ENCODE measurements at places on chromosomes 16 and 17. TPM values are rescaled to one million over a fixed set of nuclear protein-coding genes. Genes with fewer than 3 reads are reported as not detected.
A peak's percentile ranks its signal among the peaks of the same experiment; 100 is the strongest.

GRCh38 chr16:29674188-29674587 is 4.8 kb upstream of the QPRT start:
- no peak for DNase-seq
- H3K4me1 ChIP-seq = peaks cover 8% of the 10 kb centered on the region
- no peaks in the 10 kb centered on the region for H3K27me3 ChIP-seq
- peaks cover 2% of the 10 kb centered on the region for H3K36me3 ChIP-seq

DNA sequence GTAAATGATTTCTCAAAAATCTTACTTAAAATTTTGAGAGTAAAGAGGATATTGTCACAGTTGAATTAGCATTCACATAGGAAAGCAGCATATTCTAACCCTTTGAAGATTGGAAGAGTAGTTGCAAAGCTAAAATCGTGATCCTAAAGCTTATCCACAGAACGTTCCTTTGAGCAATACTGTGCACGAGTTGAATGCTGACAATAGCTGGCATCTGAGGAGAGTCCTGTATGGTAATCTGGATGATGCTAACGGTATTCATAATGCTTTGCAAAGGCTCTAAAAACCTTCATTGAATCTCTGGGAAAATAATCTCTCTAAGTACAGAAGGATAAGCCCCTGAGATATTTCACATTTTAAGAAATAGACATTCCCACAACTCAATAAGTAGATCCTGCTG is 354.6 kb downstream of the CDH8 start:
- no peak overlapping the region for H3K4me3 ChIP-seq
- no peaks in the 10 kb centered on the region for H3K36me3 ChIP-seq
- no peaks in the 10 kb centered on the region for H3K4me1 ChIP-seq
- no peaks in the 10 kb centered on the region for H3K27me3 ChIP-seq

- H3K27me3 ChIP-seq = no peaks in the 10 kb centered on the region
- H3K4me3 ChIP-seq = no peak overlapping the region
- H3K36me3 ChIP-seq = no peaks in the 10 kb centered on the region
- DNase-seq = no peak
- H3K4me1 ChIP-seq = no peaks in the 10 kb centered on the region
Measured at GRCh38 chr16:5186381-5186903, 88.8 kb upstream of the EEF2KMT start.

DNA sequence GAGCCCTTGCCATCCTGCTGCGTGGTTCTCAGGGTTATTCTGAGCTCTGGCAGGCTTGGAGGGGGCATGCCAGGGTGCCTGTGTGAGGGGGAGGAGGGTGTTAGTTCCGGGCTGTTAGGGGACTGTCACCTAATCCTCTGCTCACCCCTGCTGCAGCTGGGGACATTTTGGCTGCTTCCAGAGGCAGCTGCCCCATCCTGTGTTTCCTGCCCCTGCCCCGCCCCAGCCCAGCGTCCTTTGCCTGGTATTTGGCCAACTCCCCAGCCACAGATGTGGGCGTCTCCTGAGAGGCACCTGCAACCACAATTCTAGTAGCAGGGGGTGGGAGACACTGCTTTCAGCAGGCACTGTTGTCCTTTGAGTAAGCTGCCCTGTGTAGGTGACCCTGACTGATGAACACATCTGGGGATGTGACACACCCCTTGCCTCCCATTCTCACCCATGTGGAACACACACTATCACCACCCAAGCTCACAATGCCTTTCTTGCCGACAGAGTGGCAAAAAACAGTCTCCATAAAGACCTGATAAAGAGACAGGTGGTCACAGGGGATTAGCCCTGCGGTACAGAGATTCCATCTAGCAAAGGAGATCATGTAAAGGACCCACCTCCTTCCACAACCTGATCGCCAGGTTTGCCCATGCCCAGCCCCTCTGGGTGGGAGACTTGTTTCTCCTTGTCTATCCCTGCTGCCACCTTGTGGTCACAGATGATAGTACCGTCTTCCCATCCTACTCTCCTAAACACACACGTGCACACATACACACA is at the start of gene CHRNE:
TSS of gene CHRNE (minus strand) at position 48 of the 768 bp plus-strand sequence. CDS start at position 13, 35 bp downstream.
- peak within 1 kb of the TSS; percentile 48 for H3K27ac ChIP-seq
- H3K4me3 ChIP-seq = peak within 1 kb of the TSS; percentile 1
- no peaks in the 10 kb centered on the region for H3K27me3 ChIP-seq
- H3K36me3 ChIP-seq = no peaks in the 10 kb centered on the region
- DNase-seq = peak; percentile 91

Gene XAF1
- total RNA-seq = 19.0 TPM

Gene MAPT
- total RNA-seq = 0.57 TPM

All from activated naive CD4-positive, alpha-beta T cell treated with anti-CD3 and anti-CD28 coated beads for 36 hours (primary cell).